ENCODE measurements at places on chromosomes 3 and 15.

GRCh38 chr15:66389859-66390381 is 3.2 kb downstream of the MAP2K1 start:
- no peak for DNase-seq

DNA sequence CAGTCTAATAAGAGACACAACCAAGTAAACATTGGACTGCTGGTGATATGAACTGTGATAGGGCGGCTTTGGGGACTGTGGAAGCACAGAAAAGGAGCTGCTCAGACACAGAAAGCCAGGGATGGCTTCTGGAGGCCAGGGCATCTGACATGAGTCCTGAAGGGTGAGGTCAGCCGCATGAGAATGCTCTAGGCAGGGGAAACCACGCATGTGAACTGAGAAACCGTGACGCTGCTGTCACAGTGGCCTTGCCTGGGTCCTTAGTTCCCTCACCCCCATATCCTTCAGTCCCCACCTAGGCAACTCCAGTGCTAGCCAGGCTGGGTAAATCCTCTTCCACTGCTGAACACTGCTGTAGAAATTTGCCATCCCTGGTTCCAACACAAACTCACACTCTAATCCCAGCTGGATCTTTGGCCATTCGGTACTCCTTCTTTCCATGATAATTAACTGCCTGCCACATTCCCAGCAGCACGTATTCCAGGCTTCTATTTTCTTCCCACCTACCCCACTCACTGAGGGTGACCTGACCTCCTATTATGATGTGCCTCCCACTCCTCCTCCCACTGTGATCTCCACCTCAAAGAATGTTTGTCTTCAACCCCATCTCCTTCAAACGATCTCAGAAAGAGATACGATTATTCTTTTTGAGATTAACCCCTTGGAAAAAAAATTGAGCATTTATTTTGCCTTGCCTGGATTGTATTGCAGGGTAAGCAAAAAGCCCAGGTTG is 31.4 kb downstream of the CRYGS start:
- no peak for DNase-seq

DNA sequence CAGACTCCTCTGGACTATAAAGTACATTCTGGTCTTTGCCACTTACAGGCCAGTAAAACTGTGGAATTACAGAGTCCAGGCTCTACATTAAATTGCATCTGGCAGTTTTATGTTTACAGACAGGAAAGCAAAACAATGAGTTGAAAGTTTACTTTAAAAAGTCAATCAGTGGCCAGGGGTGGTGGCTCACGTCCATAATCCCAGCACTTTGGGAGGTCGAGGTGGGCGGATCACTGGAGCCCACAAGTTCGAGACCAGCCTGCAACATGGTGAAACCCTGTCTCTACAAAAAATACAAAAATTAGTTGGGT is 53.8 kb downstream of the TM4SF4 start:
- no peak for DNase-seq

DNA sequence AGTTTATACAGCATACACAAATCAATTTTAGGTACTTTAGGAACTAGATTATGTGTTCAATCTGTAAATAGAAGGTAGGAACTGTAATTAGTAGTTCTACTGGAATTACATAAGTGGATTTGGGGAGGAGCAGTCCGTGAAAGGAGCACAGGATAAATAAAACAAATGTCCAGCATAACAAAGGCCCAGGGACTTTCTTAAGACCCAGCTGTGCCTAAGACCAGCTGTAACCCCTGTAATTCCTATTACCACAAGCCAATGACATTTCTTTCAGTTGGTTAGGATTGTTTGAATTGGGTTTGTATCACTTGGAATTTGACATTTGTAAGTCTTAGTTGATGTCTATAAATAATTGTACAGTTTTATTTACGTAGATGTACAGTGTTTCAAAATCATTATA is 4.8 kb upstream of the ZBTB20 start:
- no peak for DNase-seq

- peak; percentile 35 for DNase-seq
These were observed 37.8 kb upstream of the USP3 start for GRCh38 chr15:63466378-63467192.

- DNase-seq: peak; percentile 94
These were observed 105.5 kb downstream of the IQSEC1 start for GRCh38 chr3:12967606-12968351.

DNA sequence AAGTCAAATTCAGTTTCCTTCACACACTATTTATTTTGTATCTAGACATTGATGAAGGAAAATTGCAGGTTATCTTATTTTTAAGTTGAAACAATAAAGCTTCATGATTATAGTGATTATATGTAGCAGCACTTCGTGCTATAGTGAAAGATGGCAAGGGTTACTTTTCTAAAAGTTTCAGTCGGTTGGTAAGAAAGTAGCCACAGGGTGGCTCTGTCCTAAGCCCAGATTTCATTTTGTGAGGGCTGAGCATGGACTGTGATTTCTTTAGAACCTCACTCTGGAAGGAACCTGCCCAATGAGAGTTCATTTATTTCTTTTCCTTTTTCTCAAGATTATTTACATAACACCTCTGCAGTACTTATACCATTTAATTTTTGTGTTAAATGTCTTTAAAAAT is 66.5 kb downstream of the NME9 start:
- no peak for DNase-seq

GRCh38 chr3:134377896-134378295 is 3.6 kb upstream of the AMOTL2 start:
- DNase-seq: no peak

- no peak for DNase-seq
These were observed 13.3 kb downstream of the VPS8 start for GRCh38 chr3:184825121-184825820.

DNA sequence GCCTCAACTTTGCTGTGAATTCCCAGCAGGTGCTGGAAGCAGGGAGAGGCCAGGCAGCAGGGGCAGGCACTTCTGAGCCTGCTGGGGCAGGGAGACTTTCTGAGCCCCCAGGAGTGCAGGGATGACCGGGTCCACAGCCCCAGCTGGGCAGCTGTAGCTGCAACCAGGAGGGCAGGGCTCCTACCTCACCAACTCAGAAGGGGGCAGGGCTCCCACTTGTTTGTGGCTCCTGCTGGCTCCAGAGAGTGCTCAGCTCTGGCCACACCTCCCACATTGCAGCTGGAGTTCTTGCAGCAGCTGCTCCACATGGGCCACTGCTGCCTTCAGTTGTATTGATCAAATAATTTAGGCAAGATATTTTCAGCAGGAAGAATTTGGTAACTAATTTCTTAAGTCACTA is 812.3 kb downstream of the NSUN3 start:
- DNase-seq: no peak

- DNase-seq: no peak
These were observed 4.1 kb downstream of the LRCH3 start for GRCh38 chr3:197795200-197795599.

DNA sequence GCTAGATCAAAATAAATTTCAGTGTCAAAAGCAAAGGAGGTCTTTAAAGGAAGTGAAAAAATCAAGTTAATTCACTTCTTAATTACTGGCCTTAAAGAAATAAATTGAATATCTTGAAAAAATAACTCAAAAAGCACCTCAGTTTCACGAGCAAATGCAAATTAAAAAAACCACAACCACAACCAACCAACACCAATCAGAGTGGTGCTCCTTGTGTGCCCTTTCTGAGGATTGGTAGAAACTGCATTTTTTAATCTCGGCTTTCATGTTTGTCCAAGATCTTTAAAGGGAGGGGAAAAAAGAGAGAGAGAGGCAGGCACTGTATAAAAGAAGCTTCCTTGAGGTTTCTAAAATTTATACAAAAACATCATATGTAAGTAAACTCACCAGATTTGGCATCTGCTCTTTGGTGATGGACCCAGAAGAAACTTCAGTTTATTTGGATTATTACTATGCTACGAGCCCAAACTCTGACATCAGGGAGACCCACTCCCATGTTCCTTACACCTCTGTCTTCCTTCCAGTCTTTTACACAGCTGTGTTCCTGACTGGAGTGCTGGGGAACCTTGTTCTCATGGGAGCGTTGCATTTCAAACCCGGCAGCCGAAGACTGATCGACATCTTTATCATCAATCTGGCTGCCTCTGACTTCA is at the start of gene GPR15:
Gene GPR15, plus strand, starts transcription at position 357 of the 653 bp plus-strand sequence. Its CDS starts 56 bp downstream, at position 413.
- DNase-seq: no peak

DNA sequence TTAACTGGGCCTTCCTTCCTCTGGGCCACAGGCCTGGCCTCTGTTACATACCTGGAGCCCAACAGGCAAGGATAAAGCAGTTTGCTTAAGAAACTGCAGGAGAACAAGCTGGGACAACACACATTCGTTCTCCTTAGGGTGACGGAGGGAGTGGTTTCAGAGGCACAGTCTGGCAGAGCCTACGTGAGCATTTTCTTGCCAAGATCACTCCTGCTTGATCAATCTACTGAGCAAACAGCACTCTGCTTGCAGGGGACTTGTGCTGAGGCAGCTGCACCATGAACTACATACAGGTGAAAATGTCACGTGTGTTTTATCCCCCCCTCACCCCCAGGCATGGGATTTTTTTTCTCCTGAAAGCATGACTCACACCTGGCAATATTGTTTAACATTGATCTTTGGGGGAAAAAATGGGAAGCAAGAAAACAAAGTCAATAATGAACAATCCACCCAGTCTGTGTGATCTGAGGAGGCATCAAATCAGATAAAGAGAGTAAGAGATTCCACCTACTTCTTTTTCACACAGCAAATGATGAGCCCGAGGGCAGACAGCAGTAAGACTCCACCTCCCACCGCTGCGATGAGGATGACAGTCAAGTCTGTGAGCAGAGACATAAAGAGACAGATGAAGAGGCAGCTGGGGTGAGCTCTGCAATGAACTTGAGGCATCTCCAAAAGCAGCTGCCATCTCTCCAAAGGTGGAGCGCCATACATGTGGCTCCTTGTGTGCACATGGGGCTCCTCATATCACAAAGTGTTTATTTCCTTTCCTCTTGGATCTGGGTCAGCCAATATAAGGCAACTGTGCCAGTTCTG is 57.4 kb downstream of the CDCP1 start:
- no peak for DNase-seq

- no peak for DNase-seq
These were observed 554.8 kb downstream of the MFSD1 start for GRCh38 chr3:159356606-159357005.

GRCh38 chr15:33737687-33738601 is 230.4 kb upstream of the CHRM5 start:
- peak; percentile 31 for DNase-seq

DNA sequence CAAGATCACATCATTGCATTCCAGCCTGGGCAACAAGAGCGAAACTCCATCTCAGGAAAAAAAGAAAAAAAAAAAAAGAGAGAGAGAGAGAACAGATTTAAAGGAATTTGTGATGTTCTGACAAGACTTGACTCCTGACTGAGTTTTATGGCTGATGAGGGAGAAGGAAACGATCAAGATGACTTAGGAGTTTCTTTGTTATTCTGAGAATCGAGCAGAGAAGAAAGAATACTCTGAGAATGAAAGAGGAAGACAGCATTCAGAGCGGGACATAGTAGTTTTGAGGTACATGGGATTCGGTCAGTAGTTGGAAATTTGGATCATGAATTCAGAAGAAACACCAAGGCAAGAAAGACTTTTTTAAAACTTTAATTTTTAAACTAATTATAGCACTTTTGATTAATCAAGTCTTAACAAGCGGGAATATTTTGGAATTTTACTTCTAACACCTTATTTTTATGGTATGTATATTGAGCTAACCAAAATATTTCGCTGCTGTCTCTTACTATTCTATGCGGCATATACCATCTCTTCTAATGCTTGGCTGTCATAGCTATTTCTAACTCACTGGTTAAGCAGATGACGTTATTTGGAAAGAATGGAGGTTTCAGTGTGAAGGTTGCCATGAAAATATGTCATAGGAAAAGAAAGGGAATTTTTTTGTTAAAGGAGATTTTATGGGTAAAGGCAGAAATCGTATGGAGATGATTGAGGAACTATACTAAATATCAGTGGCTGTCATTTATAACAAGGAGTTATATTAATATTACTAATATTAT is 644.1 kb downstream of the RBMS3 start:
- DNase-seq: no peak

- DNase-seq: no peak
These were observed 244.0 kb upstream of the THBS1 start for GRCh38 chr15:39336926-39337325.

- peak; percentile 3 for DNase-seq
These were observed 15.9 kb upstream of the DOCK3 start for GRCh38 chr3:50658831-50659230.

DNA sequence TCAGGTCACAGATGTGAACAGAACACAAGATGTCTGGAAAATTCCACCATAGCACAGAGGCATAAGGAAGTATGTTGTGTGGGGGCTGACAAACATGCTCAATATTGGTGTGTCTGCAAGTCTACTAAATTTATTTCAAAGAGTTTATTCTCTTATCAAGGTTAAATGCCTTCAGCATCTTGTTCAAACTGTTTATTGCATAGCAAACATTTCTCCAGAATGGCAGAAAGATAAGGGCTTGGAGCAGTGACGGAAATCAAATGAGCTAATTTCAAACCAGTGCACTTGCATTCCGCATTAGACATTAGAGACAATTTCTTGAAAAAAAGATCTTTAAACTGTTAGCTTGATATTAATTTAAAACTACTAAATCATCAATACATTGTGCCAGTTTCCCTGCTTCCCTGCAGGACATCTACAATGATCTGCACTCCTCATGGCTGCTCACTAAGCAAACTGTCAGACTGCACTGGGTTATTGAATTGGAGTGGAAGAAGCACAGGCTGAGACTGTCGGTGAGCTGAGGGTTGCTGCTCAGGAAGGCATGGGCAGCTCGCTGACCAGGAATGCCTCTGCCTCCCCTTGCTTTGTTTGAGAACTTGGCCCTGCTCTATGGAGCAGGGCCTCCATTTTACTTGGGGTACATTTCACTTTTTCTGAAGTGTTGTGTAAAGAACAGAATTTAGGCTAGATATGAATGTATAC is 89.4 kb downstream of the KCNAB1 start:
- no peak for DNase-seq

GRCh38 chr3:69688400-69688799 is 50.9 kb upstream of the MITF start:
- DNase-seq: no peak

DNA sequence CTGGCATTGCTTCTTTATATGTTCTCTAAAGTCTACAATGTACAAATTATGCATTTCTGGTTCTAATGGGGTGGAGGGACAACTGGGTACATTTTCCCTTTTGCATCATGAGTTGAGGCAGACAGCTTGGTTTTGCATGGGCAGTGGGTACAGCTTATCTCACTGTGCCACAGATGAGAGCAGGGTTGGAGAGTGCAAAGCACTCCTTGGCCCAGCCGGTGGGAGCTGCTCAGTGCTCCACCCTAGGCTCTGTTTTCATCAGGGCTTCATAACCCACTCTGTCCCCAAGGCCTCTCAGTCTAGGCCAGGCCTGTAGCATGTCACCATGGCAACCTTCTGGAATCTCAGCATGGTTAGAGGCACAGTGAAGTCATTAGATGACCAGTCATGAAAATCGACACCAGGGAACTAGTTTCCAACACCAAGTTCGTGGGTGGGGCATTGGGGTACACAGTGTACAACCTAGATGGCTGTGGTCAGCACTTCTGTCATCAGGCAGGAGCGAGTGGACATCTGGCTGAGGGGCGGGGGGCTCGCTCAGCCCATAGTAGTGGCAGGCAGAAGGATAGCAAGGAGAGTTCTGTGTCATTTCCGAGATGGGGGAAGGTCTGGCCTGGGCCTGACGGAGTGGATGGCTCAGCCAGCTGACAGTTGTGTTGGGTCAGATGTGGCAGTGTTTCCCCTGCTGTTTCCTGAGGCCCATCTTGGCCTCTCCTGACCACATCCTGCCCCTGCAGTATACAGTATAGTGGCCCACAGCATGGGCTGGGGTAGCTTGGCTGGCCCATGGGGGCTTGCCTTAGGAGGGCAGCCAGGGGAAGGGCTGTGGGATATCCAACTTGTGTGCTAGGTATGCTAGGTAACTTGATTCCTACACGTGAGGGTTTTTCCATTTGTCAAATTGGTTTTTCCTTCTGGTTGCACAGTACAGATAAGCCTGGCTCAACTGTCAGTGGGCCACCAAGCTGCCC is 75.7 kb upstream of the PRR23C start:
- no peak for DNase-seq

- no peak for DNase-seq
These were observed 21.9 kb downstream of the MAPKBP1 start for GRCh38 chr15:41795996-41796856.
